ENCODE measurements at places on chromosomes 3 and 15.

DNA sequence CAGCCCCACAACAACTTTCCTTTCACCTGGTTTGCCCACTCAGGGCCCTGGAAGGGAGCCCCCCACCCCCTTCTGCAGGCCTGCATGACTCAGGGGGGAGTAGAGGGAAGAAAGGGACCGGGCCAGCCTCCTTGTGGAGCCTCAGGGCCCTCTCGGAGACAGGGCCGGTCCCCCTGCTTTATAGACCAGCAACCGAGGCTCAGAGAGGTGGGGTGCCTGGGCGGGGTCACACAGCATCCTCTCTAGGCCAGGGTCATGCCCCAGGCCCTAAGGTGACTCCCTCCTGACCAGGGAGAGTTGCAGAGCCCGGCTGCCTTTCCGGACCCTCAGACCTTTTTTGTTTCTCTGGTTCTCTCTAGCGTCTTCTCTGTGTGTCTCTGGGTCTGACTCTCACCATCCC is 211.3 kb downstream of the TBC1D2B start:
- DNase-seq: no peak

DNA sequence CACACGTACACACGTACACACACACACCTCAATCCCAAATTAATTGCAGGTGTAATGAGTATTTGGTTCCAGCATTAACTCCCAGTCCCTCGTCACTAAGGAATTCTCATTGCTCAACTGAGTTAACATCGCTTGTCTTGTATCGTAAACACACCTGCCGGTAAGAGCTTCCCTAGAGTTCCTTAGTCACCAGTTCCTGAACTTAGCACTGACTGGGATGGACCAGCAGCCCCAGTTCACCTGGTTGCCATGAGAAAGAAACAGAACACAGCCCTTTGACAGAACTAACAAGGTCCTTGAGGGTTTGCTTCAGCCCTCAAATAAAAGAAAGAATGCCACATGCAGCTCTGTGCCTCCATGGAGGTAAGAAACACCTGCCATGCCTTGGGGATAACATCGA is 66.3 kb upstream of the SLCO3A1 start:
- no peak for DNase-seq

GRCh38 chr3:190097617-190098016 is 23.1 kb downstream of the P3H2 start:
- DNase-seq: no peak

- peak; percentile 57 for DNase-seq
Observed at GRCh38 chr3:66405701-66406091, 95.1 kb downstream of the LRIG1 start.

DNA sequence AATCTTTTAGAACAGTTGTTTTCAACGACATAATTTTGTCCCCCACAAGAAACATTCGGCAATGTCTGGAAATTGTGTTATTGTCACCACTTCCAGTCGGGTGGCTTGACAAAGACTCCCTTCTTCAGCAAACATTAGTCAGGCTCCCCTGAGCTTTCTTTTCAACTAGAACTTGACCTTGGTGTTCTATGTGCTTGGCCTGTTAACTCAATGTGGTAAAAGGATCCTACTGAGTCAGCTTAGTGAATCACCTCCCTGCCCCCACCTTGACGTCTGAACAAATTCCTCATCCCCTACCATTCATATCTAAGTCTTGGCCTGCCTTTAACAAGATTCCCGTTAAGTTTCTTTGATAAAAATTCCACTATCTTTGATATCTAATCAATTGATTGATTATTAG is 465.0 kb upstream of the ROBO1 start:
- no peak for DNase-seq

GRCh38 chr3:99549957-99550603 is 88.3 kb upstream of the COL8A1 start:
- no peak for DNase-seq

DNA sequence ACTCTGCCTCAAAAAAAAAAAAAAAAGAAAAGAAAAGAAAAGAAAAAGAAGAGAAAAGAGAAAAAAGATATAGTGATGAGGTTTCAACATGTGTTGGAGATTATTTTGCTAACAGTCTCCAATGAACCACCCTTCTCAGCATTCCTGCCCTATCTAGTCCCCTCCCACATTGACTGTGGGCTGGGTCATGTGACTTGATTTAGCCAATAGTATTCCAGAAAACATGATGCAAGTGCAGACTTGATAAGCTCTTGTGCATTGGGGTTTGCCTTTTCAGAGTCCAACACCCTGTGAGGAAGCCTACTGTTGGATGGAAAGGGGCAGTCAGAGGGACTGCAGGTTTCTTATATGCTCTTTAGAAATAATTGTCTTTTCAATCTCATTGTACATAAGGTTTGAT is 37.8 kb upstream of the MED12L start:
- no peak for DNase-seq

DNA sequence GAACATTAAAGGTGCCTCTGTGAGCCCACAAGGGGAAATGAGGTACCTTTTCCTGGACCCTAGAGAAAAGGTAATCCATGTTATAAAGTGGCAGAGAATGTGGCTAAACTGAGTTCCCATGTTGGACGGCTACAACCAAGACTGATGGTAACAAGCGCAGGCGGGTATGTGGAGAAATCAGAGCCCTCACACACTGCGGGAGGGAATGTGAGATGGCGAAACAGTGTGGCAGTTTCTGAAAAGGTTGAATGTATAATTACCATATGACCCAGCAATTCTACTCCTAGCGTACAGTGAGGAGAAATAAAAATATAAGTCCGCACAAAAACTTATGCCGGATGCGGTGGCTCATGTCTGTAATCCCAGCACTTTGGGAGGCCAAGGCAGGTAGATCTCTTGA is 24.1 kb upstream of the SHISA5 start:
- no peak for DNase-seq

DNA sequence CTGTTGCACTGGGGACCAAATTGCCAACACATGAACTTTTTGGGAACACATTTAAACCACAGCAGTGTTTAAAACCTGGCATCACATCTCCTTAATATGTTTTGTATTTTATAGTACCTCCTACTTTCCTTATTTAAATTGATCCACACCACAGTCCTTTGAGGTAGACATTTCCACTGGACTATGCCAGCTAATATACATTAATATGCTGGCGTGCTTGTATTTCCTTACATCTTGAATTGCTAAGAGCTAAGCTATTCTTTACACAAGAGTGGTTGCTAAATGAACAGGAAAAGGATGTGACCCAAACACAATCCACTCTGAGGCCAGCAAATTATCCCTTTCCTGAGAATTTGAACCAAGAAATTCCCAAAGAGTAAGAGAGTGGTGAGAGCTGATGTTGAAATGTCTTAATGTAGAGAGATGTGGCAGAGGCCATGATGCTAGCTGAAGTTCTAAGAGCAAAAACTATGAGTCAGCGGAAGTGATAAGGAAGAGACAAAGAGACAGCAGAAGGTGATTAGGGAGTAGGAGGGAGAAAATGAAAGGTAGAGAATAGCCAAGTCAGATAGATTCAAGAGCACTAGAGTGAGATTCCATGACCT is 131.2 kb downstream of the CD47 start:
- no peak for DNase-seq

DNA sequence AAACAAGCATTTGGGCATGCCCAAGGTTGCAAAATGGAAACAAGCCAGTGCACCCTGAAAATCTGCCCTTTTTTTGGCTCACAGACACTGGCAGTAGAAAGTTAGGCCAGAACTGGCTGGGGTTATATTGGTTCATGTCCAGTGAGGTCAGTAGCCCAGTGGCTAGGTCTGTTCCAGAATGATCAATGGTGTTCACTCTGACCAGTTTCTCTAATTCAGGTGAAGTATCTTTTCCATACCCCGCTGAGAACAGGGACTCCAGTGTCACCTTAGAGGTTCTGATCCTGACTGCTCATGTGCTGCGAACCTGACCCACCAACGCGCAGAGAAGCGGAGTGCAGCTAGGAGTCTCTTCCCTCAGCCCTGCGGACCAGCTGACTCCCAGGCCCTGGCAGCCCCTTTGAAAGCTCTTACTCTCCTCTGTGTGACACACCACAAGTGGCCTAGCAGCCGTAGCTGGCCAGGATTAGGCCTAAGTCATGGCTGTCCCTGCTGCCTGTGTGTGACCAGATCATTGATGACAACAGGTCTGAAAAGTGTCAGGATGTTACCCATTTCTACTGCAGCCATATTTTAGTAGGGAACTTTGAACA is 123.5 kb downstream of the GHSR start:
- no peak for DNase-seq

GRCh38 chr3:32432711-32433530 is 41.3 kb downstream of the CMTM7 start:
- DNase-seq: no peak
